Fibroblast of skin of left quadriceps (primary cell): ENCODE measurements at places on chromosomes 16 and 17.

DNA sequence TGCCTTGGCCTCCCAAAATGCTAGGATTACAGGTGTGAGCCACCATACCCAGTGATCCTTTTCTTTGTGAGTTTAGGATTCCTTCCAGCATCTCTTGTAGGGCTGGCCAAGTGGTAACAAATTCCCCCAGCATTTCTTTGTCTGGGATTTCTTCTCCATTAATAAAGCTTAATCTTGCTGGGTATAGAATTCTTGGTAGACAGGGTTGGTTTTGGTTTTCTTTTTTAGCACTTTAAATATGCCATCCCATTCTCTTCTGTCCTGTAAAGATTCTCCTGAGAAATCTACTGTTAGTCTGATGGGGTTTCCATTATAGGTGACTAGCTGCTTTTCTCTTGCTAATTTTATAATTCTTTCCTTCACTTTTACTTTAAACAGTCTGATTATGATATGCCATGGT is 173.0 kb upstream of the TOM1L1 start:
- no peak for DNase-seq

GRCh38 chr16:66976746-66977145 is 11.6 kb upstream of the CES4A start:
- DNase-seq, result no peak

DNA sequence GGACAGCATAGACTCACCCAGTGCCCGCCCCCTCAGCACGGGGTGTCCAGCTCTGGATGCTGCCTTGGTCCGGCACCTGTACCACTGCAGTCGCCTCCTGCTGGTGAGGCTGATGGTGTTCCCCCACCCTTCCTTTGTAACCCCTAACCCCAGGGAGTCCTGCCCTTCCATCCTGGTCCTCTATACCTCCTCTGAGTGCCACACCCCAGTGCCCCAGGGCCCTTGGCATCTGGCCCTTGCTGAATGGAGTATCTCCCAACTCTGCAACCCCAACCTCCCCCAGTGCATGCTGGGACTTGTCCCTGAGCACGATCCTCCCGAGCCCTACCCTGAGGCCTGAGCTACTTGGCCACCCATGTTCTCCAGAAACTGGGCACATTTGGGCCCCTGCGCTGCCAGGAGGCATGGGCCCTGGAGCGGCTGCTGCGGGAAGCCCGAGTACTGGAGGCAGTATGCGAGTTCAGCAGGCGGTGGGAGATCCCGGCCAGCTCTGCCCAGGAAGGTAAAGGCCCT is 15.8 kb downstream of the RIPOR1 start:
- no peak for DNase-seq

DNA sequence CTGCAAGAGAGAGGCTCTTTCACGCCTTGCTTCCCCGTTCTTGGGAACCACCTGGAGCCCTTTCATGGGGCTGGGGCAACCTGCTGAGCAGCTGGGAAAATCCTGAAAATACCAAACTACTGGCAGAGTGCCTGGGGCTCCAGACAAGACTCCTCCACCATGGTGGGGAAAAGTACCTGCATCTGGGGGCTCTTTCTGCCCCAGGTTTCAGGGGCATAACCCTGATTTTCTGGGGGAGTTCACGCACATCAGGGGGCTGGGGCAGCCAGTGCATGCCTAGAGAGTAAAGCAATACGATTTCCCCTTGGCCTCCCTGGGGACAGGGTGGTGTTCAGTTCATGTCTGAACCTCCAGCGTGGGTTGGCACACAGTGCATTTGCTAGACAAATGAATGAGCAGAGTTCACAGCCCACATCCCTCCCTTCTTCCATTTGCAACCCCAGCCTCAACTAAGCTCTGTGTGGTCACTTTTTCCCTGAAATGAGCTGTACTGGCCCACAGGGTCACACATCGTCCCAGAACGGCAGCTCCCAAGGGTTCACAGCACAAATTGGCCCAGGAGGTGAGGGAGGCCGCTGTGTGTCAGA is 5.2 kb upstream of the CDC42EP4 start:
- no peak for DNase-seq

- no peak for DNase-seq
Measured at GRCh38 chr16:18950469-18951185, 24.4 kb upstream of the SMG1 start.

DNA sequence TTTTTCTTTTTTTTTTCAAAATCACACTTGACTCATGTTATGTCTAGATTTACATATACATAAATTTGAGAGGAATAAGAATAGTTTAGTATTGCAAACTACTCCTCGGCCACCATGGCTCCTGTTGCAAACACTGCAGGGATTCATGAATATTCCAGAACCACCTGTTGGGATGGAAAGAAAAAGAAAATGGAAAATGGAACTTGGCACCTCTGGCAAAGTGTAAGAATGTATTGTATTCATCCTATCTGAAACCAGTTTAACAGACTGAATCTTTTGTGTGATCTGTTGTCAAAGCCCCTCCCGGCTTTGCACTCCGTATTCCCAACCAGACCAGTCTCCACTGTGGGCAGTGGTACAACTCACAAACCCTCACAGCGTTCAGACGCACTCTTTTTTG is 124.4 kb downstream of the SPECC1 start:
- DNase-seq, result no peak

- no peak for DNase-seq
Measured at GRCh38 chr16:74574146-74574545, 32.8 kb downstream of the GLG1 start.

- no peak for DNase-seq
Measured at GRCh38 chr17:63976702-63977101, 4.0 kb upstream of the SCN4A start.

GRCh38 chr16:69619514-69619913 is 53.7 kb downstream of the NFAT5 start:
- no peak for DNase-seq

DNA sequence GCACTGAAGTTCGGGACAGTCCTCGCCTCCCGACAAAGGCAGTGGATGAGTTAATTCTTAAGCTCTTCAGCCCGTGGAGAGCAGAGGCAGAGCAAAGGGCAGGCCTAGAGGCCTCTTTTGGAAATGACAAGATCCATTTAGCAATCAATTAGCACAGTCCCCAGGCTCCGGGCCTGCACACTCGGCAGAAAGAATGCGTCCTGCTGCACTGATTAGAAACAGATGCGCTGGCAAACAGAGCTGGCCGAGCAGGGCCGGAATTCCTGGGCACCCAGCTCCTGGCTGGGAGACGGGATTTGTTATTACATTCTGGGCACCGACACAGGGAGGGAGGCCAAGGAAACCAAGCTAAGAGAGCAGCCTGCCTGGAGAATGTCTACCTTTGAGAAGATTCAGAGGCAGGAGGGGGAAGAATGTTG is 162.9 kb downstream of the COPRS start:
- DNase-seq, result peak; percentile 92

DNA sequence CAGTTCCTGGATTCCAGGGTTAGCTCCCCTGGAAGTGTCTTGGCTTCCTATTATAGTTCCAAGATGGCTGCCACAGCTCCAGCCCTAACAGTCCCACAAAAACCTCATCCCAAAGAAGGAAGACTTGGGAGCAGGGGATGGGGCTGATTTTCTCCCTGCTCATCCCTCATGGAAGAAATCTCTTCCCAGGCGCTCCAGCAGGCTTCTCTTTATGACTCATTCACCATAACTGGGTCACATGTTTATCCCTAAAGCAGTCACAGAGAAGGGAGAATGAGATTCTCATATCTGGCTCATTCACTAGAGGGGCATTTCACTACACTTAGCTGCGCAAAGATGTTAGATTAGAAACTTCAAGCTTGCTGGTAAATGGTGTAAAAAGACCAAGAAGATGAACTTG is 206.5 kb upstream of the IRX3 start:
- peak; percentile 34 for DNase-seq

DNA sequence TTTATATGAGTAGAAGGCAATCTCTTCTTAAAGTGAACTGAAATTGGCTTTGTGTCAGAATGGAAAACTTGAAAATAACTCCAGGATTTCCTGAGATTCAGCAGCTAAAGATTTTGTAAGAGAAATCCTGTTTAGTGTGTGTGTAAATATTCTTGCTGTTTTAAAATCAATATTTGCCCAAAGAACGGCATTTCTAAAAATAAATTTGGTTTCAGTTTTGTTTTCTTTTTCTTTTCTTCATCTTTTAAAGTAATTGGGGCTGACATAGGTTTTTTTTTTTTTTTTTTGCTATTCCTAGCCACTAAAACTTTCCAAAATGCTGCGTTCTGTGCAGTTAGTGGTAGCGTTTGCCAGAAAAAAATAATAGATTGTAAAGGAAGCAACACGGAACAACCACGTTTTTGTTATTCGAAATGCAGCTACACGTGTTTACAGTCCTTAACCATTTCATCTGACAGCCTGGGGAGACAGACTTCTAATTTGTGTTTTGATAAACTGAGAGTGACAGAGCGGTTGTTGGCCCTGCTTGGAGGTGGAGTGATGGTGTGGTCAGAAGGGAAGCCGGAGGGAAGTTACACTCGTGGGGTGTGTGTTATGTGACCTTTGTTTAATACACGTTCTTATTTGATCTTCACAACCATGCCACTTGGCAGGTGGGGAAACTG is 21.6 kb upstream of the SMPD3 start:
- DNase-seq, result no peak

GRCh38 chr17:40496634-40497420 is 4.6 kb downstream of the TNS4 start:
- DNase-seq, result no peak

DNA sequence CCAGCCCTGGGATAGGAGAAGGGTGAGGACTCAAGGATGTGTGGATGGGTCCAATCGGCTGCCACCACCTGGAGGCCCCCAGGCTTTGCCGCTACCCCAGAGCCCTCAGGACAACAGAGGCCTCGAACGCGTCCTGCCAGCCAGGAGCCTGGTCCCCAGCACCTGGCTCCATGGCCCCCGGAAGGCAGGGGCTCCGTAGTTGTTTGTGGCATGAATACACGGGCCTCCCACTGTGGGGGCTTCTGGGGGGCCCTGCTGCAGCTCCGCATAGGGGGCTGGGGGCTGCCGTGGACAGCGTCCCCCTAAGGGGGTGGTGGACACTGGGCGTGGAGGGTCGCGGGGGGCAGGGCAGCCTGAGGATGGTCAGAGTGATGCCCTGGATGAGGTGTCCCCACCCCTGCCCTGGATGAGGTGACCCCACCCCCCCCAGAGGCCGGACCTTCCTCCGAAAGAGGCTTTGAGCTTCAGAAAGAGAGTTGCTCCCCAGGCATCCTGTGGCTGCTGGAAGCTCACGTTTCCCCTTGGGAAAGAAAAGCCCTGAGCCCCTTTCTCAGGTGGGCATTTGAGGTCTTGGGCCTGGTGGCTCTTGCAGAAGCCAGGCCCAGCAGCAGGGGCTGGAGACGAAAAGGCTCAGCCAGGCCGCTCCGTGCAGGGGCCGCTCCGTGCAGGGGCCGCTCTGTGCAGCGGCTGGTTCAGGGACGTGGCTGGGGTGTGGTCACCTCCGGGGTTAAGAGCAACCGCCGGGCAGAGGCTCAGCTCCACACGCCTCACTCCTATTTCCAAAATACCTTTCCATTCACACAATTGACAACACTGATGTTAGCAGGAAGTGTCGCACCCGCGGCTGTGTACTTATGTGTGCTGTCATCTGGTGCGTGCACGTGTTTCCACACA is 40.3 kb upstream of the GNG13 start:
- no peak for DNase-seq

GRCh38 chr17:56688151-56688550 is 94.7 kb downstream of the NOG start:
- no peak for DNase-seq

DNA sequence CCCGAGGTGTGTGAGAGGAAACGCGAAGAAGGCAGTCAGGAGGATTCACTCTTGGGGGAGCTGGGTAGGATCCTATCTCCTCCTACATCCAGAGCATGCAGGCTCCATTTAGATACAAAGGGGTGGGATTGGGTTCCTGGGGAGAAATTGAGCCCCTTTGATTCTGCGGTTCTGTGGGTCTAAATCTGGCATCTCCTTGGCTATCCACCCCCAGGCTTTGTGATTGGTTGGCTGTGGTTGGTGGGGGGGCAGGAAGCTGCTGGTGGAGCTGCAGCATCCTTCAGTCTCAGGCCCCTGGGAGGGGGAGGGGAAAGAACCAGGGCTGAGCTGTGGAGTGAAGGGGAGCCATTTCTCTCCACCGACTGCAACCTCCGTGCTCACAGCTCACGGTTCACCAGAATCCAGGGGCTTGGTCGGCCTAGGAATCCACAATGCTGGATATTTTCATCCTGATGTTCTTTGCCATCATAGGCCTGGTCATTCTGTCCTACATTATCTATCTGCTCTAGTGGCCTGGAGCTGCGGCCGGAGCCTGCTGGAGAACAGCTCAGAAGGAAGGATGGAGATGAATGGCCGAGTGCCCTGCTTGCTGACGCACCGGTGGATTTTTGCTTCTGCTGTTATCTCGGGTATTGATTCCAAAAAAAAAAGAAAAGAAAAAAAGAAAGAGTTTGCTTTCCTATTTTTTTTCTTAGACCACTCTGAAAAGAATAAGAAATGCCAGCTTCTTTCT is at the start of gene LASP1NB:
TSS of gene LASP1NB (plus strand) at position 352 of the 733 bp plus-strand sequence.
- peak; percentile 23 for DNase-seq

GRCh38 chr17:78399693-78400144 is 21.3 kb downstream of the PGS1 start:
- no peak for DNase-seq

GRCh38 chr16:81451753-81452680 is 7.4 kb downstream of the CMIP start:
- no peak for DNase-seq

DNA sequence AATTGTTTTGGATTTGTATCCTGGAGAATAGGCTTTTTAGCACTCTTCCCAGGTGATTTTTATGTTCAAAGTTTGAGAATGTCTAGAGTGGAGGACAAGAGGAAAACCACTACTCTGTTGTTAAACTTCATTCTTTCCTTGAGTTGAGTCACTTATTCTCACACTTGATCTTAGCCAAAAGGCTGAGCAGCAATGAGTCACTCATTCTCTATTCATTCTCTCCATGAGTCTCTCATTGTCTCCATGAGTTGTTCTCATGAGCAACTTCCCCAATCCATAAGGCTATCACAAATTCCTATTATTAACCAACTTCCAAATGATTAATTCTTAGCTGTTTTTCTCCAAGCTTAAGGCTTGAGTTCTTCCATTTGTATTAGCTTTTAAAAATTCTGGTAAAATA is 1393.3 kb downstream of the CDH8 start:
- peak; percentile 25 for DNase-seq
